ENCODE measurements at places on chromosomes 4 and X.

GRCh38 chrX:148723551-148723950, 223.1 kb downstream of the AFF2 start:
- no peak for DNase-seq

- DNase-seq: no peak
These were observed 3.6 kb downstream of the ARHGAP24 start for GRCh38 chr4:85478576-85478975.

- DNase-seq: no peak
These were observed 157.9 kb downstream of the MAGEB5 start for GRCh38 chrX:26373829-26374228.

DNA sequence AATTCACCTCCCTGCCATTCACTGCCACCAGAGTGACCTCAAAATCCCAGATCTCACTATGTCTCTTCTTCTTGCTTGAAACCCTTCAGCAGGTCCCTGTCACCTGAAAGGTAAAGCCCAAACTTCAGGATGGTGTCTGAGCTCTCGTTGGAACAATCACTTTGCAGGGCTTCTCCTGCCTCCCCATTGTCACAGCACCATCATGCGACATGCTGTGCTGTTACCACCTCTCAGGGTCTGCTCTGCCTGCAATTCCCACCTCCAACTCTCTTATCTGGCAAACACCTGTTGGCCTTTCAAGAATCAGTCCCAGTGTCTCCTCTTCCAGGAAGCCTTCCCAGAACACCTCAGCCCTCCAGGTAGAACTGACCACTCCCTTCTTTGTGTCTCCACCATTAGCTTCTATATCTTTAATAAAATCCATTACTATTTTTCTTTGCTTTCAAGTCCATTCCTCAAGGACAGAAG, 46.2 kb downstream of the SEL1L3 start:
- no peak for DNase-seq

DNA sequence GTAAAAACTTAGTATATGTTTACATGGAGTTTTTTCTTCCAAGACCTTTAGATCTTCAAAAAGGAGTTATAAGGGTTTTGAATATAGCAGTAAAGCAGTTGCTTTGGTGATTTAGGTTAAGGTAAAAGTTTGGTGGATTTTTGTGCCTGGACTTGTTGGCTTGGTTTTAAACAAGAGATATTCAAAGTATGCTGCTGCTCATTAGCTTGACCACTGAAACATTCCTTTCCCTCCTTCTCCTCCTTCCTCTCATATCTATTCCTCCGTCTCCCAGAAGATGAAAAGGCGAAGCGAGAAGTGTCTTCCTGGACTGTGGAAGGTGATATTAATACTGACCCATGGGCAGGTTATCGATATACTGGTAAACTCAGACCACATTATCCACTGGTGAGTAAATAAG, 38.4 kb downstream of the METAP1 start:
- DNase-seq: no peak

GRCh38 chrX:138191998-138192397, 519.5 kb downstream of the FGF13 start:
- DNase-seq: no peak

DNA sequence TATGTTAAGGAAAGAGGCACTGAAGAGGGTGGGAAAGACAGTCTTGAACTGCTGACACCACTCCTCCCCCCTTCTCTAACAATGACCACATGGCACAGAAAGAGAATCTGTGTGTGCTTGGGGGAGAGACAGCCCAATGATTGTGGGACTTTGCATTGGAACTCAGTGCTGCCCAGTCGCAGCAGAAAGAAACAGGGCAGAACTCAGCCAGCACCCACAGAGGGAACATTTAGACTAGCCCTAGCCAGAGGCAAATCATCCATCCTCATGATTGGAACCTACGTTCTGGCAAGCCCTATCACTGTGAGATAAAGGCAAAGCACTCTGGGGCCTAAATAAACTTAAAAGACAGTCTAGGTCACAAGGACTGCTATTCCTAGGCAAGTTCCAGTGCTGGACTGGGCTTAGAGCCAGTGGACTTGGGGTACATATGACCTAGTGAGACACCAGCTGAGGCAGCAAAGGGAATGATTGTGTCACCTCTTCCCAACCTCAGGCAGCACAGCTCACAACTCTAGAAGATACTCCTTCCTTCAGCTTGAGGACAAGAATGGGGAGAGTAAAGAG, 132.8 kb upstream of the S100G start:
- no peak for DNase-seq

DNA sequence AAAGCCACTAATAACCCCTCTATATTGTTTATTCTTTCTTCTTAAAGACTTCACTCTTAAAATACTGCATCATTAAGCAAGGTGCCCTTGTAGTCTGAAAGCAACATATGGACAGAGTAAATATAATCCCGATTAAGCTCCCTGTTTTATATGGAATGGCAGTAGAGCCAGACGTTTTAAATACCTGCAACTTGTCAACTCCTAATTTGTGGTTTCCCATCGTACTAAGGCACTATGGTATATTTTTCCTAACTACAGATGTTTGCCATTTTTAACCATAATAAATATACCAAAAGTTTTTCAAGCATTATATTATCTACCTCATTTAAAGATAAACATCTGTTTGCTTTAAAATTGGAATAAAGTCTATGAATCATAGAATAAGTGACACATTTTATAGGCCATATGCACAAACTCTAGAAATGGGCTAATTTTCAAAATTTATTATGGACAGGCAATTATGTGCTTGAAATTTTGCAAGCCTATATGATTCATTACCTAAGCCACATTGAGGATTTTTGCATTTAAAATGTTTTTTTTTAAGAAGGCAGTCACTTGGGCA, 194.6 kb downstream of the FRMPD4 start:
- no peak for DNase-seq

DNA sequence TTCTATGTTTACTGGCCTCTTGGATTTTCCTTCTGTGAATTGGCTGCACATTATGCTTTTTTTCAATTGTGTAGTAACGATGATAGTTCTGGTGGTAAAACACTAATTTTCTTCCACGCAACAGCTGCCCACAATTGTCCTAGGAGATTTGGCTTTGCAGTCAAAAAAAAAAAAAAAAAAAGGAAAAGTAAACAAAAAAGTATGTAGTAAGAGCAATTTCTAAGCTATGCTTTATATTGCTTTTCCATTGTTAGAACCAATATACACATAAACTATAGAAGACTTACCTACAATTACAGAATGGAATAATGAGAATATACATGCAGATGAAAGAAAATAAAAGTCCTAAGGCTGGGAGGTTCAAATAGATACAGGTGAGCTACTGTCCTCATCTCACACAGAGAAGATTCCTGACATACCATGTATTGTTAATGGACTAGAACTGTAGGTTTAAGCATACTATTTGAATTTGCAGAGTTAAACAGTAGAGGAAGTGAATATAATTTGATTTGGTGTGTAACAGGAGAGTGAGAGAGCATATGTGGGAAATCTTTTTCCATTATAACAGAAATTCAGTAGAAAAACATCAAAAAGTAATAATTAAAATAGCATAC, 976.2 kb downstream of the RAB28 start:
- no peak for DNase-seq

DNA sequence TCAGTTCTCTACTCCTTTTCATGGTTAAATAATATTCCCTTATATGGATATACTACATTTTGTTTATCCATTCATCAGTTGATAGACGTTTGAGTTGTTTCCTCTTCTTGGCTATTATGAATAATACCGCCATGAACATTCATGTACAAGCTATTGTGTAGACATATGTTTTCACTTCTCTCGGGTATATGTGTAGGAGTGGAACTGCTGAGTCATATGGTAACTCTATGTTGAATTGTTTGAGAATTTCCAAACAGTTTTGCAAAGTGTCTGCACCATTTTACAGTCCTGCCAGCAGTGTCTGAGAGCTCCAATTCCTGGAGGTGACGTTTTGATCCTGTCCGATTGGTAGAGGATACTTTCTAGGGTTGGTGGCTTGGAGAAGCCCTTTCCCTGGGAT, 23.6 kb downstream of the PLAC1 start:
- no peak for DNase-seq

- DNase-seq: no peak
These were observed 62.7 kb downstream of the HTRA3 start for GRCh38 chr4:8332038-8332857.

DNA sequence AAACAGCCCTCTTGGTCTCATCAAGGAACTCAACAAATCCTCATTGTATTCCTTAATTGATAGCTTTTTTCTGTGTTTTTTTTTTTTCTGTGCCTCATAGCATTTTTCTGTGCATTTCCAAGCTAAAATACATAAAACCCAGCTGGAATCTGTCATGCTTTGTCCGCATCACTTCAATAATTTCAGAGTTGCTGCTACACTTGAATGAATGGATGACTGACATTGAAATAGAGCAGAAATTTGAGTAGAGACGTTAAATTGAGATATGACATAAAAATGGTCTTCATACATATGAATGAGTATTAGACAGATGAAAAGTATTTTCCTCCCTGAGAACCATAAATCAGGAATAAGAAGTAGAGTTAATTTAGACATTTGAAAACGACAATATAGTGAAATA, 593.2 kb downstream of the TMA16 start:
- no peak for DNase-seq

- DNase-seq: no peak
These were observed 66.4 kb upstream of the ATP6AP2 start for GRCh38 chrX:40514376-40514775.

- DNase-seq: no peak
These were observed 1.7 kb downstream of the ZMYM3 start for GRCh38 chrX:71252221-71252620.

DNA sequence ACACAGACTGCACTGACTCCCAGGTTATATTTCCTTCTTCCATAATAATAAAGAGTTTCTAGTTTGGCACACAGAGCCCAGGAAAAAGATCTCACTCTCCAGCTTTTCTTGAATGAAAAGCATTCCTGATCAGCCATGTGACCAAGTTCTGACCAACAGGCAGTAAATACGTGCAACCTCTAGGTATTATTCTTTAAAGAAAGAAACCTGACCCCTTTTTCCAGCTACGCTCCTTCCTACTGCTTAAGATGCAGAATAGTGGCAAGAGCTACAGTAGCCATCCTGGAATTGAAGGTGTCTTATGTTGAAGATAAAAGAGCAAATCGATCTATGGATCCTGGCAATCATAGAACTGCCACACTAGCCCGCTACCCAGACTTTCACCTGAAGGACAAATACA, 76.7 kb downstream of the LRBA start:
- no peak for DNase-seq

DNA sequence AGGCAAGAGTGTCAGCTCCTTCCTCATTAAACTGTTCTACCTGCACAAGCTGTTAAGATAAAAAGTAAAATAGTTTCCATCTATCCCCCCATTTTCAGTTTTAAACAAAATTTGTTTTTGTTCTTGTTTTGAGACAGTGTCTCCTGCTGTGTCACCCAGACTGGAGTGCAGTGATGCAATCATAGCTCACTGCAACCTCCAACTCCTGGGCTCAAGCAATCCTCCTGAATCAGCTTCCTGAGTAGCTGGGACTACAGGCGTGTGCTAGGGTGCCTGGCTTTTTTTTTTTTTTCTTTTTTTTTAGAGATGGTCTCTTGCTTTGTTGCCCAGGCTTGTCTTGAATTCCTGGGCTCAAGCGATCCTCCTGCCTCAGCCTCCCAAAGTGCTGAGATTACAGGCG, 105.4 kb downstream of the HS6ST2 start:
- no peak for DNase-seq

DNA sequence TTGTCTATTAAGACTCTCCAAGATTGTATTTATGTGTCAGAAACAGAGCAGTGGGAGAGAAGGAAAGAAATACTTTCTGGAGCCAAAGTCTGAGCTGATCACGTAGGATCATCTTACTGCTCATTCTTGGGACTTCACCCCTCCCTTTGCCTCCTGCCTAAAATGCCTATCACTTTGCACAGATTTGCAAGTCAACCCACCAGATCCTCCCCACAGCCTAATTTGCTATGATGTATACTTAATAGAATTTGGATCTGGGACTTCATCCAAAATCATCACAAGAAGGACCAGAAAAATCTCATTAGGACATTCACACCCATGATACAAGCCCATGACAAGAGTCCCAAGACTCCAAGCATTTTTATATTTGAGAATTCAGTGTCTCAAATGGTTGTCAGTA, 290.2 kb downstream of the FBXW7 start:
- DNase-seq: no peak

GRCh38 chr4:75338352-75338880, 175.8 kb downstream of the RCHY1 start:
- DNase-seq: no peak

GRCh38 chrX:129996120-129996519, 13.7 kb downstream of the BCORL1 start:
- no peak for DNase-seq

DNA sequence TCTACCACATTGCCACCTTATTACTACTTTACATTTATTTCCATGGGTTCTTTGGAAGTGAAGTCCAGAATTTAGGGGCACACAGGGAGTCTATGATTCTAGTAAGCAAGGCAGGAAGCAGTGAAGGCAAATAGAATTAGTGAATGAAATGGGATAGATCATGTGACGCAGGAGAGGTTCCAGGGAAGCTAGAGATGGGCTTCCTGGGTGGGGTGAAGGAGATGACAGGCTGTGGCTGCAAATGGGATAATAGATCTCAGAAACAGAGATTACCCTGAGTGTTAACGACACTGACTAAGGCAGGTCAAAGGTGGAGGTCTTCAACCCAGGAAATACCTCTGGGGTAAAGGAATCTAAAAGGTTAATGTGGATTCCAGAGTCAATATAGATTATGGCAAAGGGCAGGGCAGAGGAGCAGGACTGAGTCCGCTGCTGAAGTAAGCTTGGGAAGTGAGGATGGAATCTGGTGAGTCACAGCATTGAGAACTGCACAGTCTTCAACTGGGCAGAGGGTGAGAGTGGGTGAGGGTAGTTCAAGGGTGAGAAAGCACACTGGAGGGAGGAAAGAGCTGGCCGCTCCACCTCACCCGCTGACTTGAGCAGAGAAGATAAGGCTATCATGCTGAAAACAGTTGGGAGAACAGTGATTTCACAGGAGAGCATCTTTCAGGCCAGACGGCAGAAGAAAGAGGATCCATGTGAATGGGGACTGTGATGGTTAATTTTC, 70.8 kb downstream of the ANXA3 start:
- DNase-seq: no peak

- DNase-seq: peak; percentile 32
These were observed 581 bp downstream of the UBE2K start for GRCh38 chr4:39698424-39699009.

- no peak for DNase-seq
These were observed 28.7 kb upstream of the STOX2 start for GRCh38 chr4:183876268-183876934.

DNA sequence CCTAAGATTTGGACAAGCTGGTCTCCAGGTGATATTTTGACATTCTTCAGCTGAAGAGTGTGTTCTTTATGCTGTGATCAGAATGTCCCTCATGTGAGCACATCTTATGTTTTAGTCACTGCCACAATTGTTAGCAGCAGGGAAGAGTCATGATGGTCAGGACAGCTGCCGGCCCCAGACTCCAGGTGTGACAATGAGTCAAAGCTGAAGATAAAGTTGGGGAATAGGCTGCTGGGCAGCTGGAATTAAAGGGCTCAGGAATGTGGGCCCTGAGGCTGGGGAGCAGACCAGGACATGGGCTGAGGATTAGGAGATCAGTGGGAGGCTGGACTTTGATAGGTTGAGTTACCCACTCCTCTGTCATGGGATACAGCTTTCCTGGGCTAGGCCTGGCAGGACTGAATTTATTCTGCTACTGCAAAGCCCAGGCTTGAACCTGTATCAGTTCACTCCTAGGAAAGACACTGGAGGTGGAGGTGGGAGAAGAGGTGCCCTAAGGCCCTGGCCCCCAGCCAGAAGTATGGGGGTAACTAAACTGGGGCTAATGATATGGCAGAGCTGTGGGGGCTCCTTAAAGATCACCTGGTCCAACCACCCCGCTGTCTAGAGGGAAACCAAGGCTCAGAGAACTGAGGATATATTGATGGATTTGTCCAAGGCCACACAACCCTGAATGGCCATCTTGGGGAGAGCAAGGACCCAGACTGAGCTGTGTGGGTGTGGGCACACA, 119.5 kb downstream of the PJA1 start:
- DNase-seq: no peak
